M059J (cell line): ENCODE measurements at places on chromosomes 3 and 15. TPM values are rescaled to one million over a fixed set of nuclear protein-coding genes. Genes with fewer than 3 reads are reported as not detected.

DNA sequence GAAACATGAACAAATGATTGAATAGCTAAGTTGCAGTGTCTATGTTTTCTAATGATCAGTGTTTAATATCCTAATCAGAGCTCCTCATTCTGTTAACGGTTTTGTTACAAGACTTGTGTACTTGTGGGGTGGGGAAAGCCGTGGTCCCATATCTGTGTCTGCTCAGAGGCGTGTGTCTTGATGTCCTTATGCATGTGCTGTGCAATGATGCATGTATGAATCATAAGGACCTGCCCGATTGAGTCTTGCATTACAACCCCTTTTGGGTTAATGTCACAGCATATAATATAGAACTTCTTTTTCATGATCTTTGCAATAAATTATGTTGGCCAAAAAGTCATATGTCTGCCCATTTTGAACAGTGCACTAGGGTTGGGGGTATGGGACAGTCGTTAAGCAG is 233.4 kb downstream of the ITPR1 start:
- DNase-seq = no peak

Gene NANOGP8
- not detected in 2 replicates for total RNA-seq

DNA sequence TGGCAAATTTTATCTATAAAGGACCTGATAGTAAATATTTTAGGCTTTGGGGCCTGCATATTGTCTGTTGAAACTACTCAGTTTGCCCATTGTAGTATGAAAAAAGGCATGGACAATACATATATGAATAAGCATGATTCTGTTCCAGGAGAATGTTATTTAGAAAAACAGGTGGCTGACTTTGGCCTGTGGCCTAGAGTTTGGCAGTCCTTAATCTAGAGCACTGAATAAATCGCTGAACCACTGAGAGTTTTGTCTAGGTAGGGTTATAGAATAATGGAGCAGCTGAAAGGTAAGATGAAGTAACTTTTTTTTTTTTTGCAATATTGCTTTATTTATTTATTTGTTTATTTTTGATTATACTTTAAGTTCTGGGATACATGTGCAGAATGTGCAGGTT is 75.0 kb downstream of the LRRC49 start:
- DNase-seq = no peak

DNA sequence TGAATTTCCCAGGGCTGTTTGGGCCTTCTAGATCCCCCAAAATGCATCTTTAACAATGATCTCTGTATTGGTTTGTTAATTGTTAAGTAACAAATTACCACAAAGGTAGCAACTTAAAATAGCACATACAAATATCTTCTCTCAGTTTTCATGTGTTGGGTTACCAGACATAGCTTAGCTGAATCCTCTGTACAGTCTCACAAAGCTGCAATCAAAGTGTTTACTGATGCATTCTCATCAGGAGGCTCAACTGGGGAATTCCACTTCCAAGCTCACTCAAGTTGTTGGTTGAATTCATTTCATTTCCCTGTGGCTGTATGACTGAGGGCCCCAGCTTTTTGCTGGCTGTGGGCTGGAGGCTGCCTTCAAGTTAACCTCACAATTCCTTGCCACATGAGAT is 297.6 kb downstream of the RPLP1 start:
- no peak for DNase-seq

GRCh38 chr3:25495726-25496253 is 67.7 kb downstream of the RARB start:
- peak; percentile 46 for DNase-seq

GRCh38 chr3:195160257-195160898 is 110.6 kb downstream of the XXYLT1 start:
- DNase-seq = peak; percentile 77

DNA sequence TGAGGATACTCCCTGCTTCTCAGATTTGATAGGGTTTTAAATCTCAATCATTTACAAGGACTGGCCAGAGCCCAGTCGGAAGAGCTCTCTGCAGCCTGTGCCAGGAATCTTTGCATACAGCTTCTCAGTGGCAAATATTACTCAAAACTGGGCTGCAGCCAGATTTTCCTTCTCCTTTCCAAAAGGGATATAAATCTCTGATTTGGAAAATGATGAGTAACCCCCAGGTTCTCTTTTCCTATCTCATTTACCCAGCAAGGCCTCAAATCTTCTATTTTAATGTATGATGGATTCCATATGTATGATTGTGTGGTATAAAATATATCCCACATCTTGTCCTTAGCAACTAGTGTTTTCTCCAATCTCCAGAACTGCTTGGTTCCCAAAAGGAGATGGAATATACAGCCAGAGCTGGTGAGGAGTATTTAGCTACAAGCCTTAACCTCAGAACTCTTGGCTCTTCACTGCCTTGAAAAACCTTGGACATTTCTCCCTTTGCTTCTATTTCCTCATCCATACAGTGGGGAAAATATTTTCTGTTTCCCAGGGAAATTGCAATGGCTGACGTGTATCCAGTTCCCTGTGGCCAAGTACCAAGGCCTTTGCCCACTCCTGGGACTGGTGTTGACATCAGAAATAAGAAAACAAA is 114.4 kb downstream of the ATG7 start:
- DNase-seq = no peak

DNA sequence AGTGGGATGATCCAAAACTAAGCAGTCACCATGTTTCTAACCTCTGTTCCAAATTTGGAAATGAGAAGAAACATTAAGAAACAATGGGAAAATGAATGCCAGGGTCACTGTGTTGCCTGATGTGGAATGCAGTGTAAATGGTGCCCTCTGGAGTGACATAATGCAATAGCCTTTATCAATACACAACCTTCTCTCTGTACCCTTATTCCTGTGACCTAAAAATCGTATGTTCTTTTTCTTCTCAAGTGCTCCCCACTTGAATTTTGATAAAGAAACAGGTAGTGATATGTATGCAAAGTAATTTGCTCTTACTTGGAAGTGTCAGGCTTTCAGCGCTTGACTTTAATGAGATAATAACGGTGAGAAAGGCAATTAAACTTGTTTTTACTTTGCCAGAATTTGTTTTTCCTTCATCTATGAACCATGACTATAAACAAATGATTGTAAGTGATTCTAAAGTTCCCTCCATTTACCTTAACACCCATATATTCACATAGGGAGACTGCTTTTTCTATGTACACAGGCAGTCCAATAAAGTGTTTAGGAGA is 145.8 kb upstream of the THRB start:
- DNase-seq = peak; percentile 24

DNA sequence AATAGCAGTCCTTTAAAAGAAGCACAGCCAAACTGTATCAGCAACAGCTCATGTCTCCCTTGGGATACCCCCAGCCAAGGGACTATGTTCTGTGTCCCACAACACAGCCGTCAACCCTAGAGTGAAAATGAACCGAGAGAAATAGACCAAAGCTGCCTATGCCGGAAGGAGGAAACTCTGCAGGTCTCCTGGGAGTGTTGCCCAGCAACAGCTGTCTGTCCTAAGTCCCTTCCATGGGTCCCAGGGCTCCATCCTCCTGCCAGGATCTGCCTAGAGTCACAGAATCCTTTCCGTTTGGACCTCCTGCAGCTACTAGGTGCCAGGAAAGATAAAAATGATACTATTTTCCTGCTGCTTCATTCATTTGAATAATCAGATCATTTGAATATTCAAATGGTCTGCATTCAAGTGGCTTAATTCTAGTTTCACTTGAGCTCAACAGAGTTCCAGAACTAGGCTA is 53.1 kb downstream of the TRANK1 start:
- no peak for DNase-seq

DNA sequence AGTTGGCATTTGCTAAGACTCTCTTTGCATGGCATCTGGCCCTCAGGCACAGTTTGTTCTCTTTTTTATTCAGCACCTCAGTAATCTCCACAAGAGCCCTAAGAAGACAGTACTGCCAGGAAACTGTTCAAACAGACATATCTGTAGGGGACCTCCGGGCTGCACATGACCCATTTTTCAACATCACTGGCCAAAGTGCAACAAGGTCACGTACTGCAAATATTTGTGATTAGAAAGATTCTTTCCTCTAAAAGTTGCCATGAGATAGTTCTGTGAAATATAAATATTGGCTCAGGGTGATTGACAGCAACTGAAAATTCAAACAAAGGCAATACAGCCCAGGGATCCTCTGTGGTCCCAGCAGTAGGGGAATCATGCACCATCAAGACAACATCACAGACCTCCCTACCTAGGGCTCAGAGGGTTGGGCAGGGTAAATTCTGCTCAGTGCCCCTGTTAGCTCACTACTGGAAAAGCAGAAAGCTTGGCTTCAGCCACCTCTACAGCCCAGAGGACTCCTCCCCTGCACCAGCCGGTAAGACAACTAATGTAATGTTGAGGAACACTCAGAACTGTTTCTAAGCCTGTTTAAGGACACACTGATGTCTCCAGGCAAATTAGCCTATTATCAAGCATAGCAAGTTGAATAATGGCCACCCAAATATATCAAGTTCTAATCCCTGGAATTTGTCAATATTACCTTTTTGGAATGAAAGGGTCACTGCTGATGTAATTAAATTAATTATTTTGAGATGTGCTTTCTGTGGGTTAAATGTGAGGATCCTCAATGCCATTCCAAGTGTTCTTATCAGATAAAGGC is 117.4 kb upstream of the LPP start:
- no peak for DNase-seq

- DNase-seq = peak; percentile 9
Measured at GRCh38 chr3:170132335-170132734, 49.2 kb downstream of the PHC3 start.

GRCh38 chr3:115877615-115877899 is 254.2 kb downstream of the GAP43 start:
- DNase-seq = peak; percentile 4

DNA sequence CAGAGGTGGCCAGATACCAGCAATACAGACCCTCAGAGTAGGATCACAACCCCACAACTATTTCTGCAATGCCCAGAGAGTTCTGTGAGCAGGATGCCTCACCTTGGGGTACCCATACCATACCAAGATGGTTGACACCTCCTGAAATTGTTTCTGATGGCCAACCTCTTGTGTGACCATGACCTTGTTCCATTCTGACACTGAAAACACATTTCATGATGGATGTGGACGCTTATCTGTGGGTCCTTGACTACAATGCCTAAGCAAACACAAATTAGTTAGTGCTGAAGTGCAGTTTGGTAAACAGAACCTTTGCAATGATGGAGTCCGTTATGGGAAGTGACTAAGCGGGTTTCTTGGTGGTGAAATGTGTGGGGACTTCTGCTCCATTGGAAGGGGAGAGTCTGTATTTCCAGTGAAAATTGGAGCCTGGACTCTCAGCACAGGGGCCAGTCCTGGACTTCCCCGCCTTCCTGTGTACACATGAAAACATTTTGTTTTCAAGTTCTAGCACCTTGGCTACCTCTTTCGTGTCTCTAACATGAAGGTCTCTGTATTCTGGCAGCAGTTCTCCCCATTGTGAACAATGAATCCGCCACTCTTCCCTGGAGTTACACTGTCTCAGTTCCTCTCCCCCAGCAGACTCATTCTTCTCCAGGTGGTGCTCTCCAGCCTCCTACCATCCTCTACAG is 106.2 kb downstream of the XXYLT1 start:
- DNase-seq = no peak

- DNase-seq = peak; percentile 100
Measured at GRCh38 chr3:194711913-194712312, 26.2 kb downstream of the FAM43A start.

- DNase-seq = peak; percentile 26
Measured at GRCh38 chr3:160343132-160343531, 55.9 kb downstream of the IFT80 start.

DNA sequence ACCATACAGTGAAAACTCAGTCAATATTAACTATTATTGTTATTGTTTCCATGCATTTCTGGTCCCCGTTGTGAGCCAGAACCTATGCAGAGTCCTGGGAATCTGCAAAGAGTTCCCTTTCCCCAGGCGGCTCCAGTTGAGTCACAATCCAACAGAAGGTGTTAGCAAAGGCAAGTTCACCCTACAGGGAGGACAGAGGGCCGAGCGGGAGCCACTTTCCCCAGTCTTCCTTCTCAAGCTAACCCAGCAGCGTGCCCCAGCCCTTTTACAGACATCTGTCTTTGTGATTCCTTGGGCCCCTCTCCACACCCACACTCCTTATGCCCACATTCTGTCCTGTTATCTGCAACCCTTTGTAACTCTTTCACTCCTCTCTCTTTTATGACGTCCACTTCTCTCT is 13.1 kb upstream of the LTF start:
- DNase-seq = no peak

- no peak for DNase-seq
Measured at GRCh38 chr15:99181545-99181971, 67.8 kb downstream of the TTC23 start.

Gene ANO10
- total RNA-seq = 18.7 and 30.6 TPM in 2 replicates

Gene GP5
- total RNA-seq = 0.12 TPM in 1 of 2 replicates, not detected in the other

DNA sequence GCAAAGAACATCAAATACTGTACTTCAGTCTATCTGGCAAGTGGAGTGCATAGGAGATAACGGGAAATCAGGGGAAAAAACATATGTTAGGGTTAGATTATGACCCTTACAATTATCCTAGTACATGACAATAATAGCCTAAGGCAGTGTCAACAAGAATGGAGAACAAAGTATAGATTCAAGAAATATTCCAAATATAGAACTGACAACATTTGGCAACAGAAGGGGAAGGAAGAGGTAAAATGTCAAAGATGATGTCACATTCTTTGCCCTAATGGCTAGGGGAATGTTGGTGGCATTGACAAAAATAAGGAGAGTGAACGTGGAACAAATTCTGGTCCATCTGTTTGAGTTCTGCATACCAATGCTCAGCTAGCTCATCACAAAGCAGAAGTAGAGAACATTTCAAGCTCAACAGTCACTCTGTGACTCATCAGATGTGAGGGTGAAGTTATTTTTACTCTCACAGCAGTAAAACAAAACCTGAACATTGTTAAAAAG is 15.5 kb upstream of the ATP8B4 start:
- DNase-seq = peak; percentile 95

Gene EFHB
- total RNA-seq = 0.15 TPM in 1 of 2 replicates, not detected in the other

Gene CAMKV
- total RNA-seq = 0.12 and 0.27 TPM in 2 replicates

DNA sequence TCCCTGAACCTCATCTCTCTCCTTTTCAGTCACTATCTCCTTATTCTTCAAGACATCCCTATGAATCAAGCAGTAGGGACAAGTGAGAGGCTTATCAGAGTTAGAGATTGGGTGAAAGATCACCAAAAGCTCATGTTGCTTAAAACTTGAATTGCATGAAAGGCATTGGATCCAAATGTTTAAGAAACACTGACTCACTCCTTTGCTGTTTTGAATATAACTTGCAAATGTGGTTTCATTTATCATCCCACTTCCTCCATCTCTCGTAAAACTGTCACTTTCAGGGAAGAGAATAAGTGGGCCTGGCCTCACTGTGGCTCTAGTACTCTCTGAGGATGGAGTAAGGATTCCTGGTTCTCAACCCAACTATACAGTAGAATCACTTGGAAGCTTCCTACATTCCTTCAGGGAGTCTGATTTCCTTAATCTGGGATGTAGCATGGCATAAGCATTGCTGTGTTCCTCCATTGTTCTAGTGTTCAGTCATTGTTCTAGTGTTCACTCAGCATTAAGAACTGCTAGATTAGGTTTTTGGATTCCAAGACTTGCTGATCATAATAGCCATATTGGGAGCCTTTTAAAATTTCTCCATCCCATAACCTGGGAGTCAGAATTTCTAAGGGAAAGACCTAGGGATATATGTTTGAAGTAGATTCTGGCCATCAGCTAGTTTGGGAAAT is 171.8 kb downstream of the TMEM108 start:
- peak; percentile 83 for DNase-seq
